ENCODE measurements at places on chromosomes 6 and 20. TPM values are rescaled to one million over a fixed set of nuclear protein-coding genes. Genes with fewer than 3 reads are reported as not detected.

Gene CST4
- total RNA-seq: not detected

Gene TRAPPC3L
- not detected for total RNA-seq

Gene SPTLC3
- total RNA-seq: 13.9 TPM

Gene FAM209B
- not detected for total RNA-seq

Gene AGPAT4
- 3.3 TPM for total RNA-seq

Gene EPB41L2
- total RNA-seq: 125 TPM

Gene ESR1
- 0.94 TPM for total RNA-seq

Gene COL19A1
- total RNA-seq: not detected

Gene SLC32A1
- total RNA-seq: not detected

Gene FERMT1
- 4.9 TPM for total RNA-seq

Gene DOP1A
- total RNA-seq: 6.6 TPM

Gene LTB
- total RNA-seq: not detected

Gene PKHD1
- not detected for total RNA-seq

Gene PAX1
- not detected for total RNA-seq

Gene RSPO3
- total RNA-seq: 0.50 TPM

Gene BPIFA1
- total RNA-seq: not detected

Gene PTK6
- total RNA-seq: 0.15 TPM

Gene MLN
- total RNA-seq: not detected

Gene C6orf52
- not detected for total RNA-seq

Gene PXDC1
- total RNA-seq: 61.0 TPM

Gene LAMA2
- 573 TPM for total RNA-seq

Gene SYNCRIP
- 52.0 TPM for total RNA-seq

Gene ID4
- 7.7 TPM for total RNA-seq

Gene PARD6B
- total RNA-seq: 0.10 TPM

Gene NOTCH4
- total RNA-seq: 5.3 TPM

Gene TSBP1
- not detected for total RNA-seq

Gene GDAP1L1
- total RNA-seq: 0.44 TPM

Gene MTHFD1L
- 19.3 TPM for total RNA-seq

Gene POU5F1
- not detected for total RNA-seq

Gene MACROD2
- total RNA-seq: not detected

Gene CLIC5
- total RNA-seq: 0.25 TPM

Gene CABLES2
- total RNA-seq: 3.6 TPM

Gene LPA
- total RNA-seq: not detected

Gene SEMG1
- not detected for total RNA-seq

Gene MCCD1
- total RNA-seq: not detected

Gene ANGPT4
- total RNA-seq: 0.05 TPM

Gene ETV7
- total RNA-seq: 1.6 TPM

Gene CLVS2
- under 0.01 TPM for total RNA-seq

Gene VARS2
- total RNA-seq: 16.4 TPM

Gene TXNDC5
- total RNA-seq: 290 TPM

Gene HLA-DQB1
- total RNA-seq: not detected

Gene RIPPLY2
- total RNA-seq: not detected

Measured in cardiac ventricle fibroblast (primary cell).